ENCODE measurements at places on chromosomes 6 and 20.

DNA sequence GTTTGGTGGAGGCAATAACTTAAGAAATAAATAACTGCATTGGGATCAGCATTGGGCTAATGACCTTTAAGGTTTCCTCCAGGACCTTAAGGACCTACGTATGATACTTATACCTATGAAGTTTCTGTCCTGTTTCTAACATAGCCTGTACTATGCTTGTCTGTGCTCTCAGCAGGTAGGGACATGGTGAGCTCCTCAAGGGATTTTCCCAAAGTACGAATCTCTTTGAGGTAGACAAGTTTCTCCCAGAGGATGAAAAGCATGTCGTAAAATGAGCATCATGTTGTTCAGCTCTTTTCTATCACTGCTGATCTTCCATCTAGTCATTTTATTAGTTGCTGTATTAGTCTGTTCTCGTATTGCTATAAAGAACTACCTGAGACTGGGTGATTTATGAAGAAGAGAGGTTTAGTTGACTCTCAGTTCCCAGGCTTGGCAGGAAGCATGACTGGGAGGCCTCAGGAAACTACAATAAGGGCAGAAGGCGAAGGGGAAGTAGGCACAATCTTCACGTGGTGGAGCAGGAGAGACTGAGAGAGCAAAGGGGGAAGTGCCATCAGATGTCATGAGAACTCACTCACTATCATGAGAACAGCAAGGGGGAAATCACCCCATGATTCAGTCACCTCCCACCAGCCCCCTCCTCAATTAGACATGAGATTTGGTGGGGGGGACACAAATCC is 77.8 kb upstream of the TGM3 start:
- no peak for DNase-seq

GRCh38 chr6:95866732-95867131 is 149.0 kb upstream of the FUT9 start:
- DNase-seq: no peak

DNA sequence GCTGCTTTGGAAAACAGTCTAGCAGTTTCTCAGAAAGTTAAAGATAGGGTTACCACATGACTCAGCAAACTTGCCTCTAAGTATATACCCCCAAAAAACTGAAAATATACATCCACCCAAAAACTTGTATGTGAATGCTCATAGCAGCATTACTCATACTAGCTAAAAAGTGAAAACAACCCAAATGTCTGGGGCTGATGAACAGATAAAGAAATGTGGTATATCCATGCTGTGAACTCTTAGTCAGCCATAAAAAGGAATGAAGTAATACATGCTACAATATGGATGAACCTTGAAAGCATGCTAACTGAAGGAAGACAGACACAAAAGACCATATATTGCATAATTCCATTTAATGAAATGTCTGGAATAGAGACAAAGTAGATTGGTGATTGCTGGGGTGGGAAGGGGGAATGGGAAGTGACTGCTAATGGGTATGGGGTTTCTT is 79.9 kb upstream of the GLP1R start:
- DNase-seq: no peak

GRCh38 chr20:15949391-15949790 is 623.9 kb downstream of the KIF16B start:
- DNase-seq: no peak

DNA sequence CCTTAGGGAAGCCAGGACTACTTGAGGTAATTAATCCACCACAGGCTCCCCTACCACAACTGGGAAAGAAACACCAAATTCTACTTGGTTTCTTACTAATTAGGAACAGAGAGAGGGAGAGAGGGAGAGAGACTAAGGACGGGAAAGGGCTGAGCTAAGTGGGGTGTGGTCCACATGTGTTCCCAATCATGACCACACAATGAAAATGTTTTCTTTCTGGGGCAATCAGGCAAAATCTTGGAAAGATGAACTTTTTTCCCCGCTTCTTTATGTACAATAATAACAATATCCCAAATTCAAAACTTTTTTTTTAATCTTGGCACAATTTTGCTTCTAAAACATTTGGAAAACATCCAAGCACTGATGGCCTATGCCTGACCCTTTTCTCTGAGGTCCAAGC is 734.4 kb downstream of the MAFB start:
- DNase-seq: no peak

DNA sequence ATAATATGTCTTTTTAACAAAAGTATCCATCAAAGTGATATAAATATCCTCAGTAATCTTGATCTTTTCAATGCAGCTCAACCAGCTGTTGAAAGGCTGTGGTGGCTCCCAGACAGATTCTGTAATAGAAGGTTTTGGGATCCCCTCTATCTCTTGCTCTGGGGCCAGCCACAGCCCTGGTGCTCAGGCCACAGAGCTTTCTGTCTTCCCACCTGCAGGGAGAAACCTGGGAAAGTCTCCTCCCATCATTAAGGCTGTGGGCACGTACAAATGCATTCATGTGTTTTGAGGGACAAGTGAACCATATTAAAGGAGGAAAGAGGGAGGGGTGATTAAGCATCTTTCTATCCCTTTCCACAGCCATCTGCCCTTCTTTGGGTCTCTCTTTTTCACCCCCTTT is 183.1 kb downstream of the PRDM13 start:
- DNase-seq: no peak

DNA sequence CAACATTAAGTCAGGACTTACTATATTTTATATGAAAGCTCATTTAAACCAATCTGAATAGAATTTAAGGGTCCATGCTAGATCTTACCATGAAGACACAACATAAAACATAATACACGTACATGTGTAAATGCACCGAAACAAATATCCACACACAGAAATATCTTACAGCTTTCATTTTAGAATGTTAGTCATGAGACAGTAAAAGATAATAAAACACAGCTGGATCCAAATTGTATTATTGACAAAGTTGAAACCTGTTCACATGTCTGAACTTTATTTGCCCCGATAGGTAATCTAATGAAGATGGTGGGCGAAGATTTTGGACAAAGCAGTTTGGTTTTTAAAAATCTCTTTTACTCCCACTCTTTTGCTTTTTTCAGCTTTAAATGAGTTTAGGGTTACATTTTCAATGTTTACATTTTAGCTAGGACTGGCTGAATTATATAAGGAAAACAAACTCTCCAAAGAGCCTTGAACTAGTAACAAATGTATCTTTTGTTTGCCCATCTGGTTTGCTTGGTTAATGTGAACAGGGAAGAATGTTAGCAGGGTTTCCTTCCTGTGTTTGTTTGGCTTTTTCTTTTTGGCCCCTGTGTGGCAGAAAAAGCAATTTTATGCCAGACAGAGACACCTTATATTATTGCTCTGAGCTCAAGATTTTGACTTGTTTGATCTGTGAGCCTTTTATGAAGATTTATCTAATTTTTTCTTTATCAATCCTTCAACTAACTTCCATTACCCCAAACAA is 5.1 kb upstream of the TMEM181 start:
- no peak for DNase-seq

All from activated naive CD4-positive, alpha-beta T cell (primary cell).